GM12864 (cell line): ENCODE measurements at places on chromosomes 2 and 18.

DNA sequence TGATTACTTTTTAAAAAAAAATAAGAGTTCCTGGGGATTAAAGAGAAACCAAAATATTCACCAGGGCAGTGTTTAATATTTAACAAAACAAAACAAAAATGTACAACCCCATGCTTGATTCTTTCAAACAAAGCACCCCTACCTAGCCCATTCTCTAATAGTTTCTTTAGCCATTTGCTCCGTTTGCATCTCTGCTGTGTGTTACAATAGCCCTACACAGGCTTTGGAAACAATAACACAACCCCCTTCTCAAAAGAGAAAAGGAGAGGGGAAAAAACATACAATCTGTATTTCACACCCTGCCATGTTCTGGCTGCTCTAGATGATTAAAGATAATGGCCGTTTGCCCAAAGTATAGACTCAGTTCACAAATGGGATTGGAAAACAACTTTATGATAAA lies 302.9 kb downstream of the CPS1 start:
- DNase-seq = no peak

- no peak for DNase-seq
Observed at GRCh38 chr18:10726198-10727068, 200.6 kb downstream of the NAPG start.

- no peak for DNase-seq
Observed at GRCh38 chr18:13797157-13797611, 26.8 kb upstream of the MC5R start.

GRCh38 chr2:220240641-220241040 lies 613.2 kb downstream of the SLC4A3 start:
- no peak for DNase-seq

GRCh38 chr18:74336656-74337055 lies 21.0 kb downstream of the C18orf63 start:
- DNase-seq = no peak

- no peak for DNase-seq
Observed at GRCh38 chr2:119598596-119599263, 54.5 kb downstream of the CFAP221 start.

- DNase-seq = no peak
Observed at GRCh38 chr2:49045083-49045482, 109.2 kb downstream of the FSHR start.

DNA sequence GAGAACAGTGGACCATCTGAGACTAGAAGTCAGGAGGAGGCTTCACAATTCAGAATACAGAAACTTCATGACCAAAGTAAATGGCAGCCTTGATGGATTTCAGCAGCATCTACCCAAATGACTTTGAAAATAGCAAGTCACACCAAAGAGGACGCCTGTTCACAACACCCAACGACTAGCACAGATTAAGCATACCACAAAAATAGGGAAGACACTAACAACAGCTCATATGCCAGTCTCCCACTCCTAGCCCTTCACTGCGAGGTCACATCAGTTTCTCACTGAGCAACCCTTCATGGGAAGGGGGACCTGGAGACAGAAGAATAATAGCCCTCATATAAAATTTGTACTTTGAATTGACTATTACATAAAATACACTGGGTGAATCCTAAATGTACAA lies 228.4 kb upstream of the SLC39A10 start:
- no peak for DNase-seq

GRCh38 chr2:44952143-44952805 lies 10.8 kb downstream of the SIX3 start:
- no peak for DNase-seq

DNA sequence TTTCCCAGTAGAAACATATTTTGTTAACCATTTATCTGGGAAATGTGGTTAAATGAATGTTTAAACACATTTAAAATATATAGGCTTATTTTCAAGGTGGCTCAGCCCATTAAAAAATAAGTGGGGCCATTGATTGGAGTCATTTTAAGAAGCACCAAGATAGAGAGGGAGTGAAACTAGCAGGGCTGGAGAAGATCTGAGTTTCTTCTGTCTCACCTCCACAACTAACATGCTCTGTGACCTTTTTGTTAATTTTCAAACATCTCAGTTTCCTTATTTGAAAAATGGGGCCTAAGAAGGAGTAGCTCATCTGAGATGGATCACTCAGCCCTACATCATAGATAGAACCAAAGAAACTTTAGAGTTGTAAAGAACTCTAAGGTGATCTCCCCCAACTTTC lies 254.8 kb downstream of the KCNS3 start:
- DNase-seq = no peak

DNA sequence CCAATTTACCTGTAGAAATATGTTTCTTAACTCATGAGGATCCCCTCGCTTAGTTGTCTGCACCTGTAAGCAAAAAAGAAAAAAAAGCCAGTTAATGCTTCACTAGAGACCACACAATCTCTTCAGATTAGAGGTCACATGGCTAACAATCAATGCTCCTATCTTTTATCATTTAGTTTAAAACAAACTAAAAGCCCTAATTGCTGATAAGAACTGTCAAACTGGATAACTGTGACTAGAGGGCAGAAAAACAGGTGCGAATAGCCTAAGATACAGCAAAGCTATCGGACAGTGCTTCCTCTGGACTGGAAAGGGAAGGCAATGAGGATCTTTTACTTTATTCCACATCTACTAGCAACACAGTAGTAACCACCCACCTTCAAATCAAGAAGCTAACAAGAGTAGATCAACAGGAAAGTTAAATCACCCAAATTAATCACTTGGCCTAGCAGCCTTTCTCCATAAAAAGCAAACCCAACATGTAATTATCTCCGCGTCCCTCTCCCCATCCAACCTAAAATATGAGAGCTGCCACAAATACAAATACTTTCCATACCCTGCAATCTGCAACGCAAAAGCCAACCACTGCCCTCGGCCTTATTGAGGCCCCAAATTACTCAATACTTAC lies 734 bp downstream of the SLC25A12 start:
- DNase-seq = no peak

DNA sequence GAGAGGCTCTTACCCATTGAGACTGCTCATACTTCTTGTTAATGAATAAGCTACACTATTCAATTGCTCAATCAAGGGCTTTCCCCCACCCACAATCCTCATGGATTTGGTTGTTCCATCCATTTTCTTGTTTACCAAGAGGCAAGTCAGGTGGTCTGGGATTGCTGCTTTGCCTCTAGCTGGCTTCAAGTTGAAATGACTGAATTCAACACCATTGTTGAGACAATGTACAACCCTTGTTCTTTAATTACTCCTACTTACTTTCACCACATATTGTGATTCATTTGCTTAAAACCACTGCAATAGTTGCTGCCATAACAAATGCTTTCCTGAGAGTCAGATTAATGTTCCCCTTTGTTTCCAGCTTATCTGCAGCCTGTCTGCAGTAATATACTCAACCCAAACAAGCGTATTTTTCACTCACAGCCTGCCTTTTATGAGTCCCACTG lies 532.2 kb downstream of the RIT2 start:
- DNase-seq = no peak

GRCh38 chr2:108904680-108905079 lies 84.3 kb downstream of the EDAR start:
- no peak for DNase-seq

DNA sequence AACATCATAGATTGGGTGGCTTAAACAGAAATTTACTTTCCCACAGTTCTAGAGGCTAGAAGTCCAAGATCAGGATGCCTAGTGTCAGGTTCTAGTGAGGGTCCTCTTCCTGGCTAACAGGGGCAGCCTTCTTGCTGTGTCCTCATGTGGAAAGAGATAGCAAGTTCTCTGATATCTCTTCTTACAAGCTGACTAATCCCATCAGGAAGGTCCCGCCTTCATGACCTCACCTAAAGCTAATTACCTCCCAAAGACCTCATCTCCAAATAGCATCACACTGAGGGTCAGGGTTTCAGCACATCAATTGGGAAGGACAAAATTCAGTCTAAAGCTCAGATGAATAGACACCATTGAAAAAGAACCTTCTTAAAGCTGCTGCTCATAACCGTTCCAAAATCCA lies 22.9 kb downstream of the ACVR1 start:
- no peak for DNase-seq

DNA sequence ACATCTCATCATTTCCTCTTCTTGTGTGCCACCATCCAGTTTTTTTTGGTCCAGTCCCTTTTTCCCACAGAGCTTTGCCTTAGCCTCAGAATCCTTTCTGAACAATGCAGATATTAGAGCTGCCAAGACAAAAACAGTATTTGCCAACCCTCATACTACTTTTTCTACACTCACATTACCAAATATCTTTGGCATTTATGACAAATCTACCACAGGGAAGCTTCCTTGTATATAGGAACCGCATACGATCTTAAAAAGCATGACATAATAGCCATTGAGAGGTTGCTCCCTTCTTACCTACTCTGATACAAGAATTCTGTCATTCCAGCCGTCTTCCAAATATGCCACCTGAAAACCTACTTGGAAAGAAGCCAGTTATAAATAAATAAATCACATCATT lies 9.4 kb downstream of the ZNF24 start:
- DNase-seq = no peak

DNA sequence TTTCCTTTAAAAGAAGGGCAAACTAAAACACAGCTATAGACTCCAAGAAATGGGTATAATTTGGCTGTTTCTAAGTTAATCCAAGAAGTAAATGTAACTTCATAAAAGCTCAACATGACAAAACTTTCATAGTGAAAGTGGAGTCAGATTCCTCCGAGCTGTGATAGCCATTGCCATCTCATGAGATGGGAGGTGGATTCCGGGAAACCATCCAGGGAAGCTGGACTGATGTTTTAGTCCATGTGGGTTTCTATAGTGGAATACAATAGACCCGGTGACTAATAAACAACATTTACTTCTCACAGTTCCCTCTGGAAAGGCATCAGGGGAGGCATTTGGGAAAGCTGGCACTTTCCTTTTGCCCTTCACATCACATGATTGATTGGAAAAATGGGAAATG lies 10.0 kb upstream of the LAPTM4A start:
- DNase-seq = no peak

DNA sequence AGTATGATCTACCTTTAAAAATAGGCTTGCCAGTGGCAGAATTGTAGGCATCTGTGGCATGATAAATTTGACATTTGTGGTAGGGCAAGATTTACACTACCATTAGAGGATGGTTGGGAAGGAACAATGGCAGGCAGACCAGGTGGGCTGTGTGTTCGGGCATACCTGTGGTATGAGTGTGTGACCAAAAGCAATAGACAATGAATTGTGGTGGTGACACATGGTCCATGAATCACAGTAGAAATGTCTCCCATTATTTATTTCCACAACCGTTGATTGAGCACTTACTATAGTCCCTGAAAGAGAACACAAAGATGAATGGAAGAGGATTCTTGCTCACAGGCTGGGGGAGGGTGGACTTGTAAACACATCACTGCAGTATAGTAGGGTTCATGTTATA lies 29.9 kb upstream of the RUFY4 start:
- no peak for DNase-seq

GRCh38 chr2:8615576-8616281 lies 66.1 kb upstream of the ID2 start:
- no peak for DNase-seq

DNA sequence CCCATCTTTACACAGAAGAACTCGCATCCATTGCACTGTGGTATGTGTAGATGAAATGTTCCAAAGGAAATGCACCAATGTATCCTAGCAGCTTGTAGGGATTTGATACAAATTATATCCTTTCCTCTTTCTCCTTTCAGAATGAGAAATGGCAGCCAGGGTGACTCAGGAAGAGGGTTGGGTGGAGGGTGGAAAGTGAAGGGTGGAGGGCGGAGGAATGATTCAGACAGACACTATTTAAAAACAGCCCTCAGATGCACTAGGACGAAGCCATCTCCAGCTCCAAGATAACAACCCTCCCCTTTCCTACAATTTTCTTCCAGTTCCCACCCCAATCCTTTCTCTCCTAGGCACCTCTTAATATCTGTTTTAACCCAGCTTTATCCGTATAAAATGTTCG lies 96.2 kb upstream of the STK39 start:
- no peak for DNase-seq
